ENCODE measurements at places on chromosomes 11 and 22. TPM values are rescaled to one million over a fixed set of nuclear protein-coding genes. Genes with fewer than 3 reads are reported as not detected.

DNA sequence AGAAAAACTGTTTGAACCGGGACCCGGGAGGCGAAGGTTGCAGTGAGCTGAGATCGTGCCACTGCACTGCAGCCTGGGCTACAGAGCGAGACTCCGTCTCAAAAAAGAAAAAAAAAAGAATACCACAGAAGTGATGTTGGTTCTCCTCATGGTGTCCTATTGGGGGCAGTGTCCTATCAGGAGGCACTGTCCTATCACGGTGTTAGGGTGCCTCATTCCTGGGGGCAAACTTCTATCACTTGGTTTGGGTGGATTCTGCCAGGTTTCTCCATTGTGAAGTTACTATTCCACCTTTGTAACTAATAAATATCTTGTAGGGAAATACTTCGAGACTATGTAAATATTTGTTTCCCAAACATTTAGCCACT, 19.6 kb downstream of the PRR14L start:
- DNase-seq = no peak

GRCh38 chr11:2261436-2262230, 8.8 kb downstream of the ASCL2 start:
- DNase-seq = no peak

DNA sequence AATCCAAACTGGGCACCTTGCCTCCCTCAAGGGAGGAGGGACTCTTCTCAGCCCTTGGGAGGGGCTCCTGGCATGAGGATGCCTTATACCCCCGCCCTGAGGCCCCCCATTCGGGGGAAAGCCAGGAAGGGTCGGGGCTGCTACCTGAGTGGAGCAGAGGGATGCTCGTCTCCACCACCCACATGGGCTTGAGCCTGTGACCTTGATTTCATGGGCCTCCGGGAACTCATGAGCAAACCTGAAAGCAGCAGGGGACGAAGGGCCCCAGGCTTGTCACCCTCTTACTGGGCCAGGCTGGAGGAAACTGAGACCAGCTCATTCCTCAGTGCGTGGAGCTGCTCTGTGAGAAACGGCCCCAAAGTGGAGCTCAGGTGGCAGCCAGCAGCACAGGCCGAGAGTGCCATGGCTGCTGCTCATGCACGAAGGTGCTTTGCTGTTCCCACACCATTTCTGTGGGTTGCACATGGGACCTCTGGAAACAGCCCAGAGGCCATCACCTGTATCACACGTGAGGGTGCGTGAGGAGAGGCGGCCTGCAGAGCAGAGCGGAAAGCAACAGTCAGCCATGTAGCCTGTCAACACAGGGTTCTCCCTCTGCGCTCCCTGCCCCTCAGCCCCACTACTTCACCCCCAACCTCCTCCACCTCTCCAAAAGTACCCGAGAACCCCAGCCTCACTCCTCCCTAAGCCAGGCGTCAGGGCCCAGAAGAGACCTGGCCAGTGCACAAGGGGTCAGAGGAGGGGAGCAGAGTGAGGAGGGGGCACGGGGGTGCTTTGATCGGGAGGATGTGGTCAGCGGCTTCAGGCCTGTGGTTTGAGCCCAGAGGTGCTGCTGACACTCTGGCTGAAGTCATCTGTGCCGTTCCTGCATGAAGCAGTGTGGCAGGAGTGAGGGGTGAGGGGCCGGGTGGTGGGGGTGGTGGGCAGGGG, 14.1 kb upstream of the IL2RB start:
- DNase-seq = no peak

DNA sequence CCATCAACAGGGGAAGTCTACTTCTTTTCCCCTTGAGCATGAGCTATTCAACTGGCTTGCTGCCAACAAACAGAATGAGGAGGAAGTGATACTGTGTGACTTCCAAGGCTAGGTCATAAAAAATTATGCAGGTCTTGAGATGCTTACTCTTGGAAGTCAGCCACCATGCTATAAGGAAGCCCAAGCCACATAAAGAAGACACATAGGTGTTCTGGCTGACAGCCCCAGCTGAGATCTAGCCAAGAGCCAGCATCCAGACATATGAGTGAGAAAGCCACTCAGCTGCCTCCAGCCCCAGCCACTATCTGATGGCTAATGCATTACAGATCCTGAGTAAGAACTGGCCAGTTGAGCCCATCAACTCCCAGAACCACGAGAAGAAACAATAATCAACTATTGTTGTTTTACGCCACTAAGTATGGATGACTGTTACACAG, 31.0 kb upstream of the PPP2R1B start:
- DNase-seq = no peak

GRCh38 chr11:121559606-121560200, 106.9 kb upstream of the SORL1-AS1 start:
- DNase-seq = no peak

TUB gene
- 12.6 TPM for total RNA-seq

SLC22A9 gene
- not detected for total RNA-seq

MIAT gene
- 5.3 TPM for total RNA-seq

- DNase-seq = no peak
These were observed 10.5 kb upstream of the CHRM1 start for GRCh38 chr11:62931499-62932278.

- DNase-seq = no peak
These were observed 3.4 kb upstream of the A4GALT start for GRCh38 chr22:42724062-42724461.

SHANK3 gene
- total RNA-seq = 18.4 TPM

DNA sequence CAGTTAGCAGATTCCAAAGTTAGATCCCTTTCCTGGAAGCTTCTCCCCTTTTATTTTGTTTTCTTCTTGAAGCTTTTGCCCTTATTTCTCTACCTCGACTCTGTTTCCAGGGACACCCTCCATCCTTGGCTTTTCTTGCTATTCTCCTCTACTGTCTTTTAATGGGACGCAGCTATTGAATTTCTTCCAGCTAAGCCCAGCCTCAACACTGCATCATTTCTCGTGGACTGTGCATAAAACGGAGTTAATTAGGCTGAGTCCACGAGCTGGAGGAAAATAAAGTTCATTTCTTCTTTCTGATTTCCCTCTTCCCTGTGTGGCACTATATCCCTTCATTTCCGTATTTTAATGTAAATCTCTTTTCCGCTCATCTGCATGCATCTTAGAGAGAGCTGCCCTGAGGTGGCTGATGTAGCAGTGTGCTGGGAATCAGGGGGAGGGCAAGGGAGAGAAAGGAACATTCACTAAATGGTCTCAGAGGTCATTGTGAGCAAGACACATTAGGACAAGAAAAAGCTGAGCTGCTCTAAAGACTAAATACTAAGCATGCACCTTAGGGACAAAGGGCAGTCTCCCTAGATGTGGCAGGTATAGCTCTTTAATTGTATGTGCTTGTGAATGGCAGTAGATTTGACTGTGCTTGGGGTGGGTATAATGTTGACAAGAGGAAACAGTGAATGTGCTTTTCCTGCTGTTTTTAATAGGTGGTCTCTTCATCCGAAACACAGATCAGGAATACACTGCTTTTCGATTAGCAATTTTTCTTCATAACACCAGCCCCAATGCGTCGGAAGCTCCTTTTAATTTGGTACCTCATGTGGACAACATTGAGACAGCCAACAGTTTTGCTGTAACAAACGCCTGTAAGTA, 1.9 kb downstream of the GRIA4 start:
- DNase-seq = no peak

DBX1 gene
- total RNA-seq = not detected

GRCh38 chr11:130608287-130608686, 159.8 kb downstream of the ADAMTS15 start:
- no peak for DNase-seq

DNA sequence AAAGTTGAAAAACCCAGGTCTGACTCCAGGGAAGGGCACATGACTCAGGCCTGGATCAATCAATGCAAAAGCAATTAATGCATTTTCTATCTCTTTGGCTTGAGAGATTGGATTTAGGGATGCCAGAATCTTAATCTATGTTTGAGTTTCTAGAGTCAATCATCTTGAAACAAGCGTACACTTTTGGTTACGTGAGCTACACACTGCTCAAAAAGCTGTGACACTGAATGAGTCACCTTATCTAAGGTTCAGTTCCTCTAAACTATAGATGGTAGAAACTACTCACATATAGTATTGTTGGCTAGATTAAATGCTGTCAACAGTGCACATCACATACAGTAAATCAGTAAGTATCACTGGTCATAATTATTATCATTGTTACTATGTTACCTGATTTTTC, 24.2 kb downstream of the MRE11 start:
- no peak for DNase-seq

DNA sequence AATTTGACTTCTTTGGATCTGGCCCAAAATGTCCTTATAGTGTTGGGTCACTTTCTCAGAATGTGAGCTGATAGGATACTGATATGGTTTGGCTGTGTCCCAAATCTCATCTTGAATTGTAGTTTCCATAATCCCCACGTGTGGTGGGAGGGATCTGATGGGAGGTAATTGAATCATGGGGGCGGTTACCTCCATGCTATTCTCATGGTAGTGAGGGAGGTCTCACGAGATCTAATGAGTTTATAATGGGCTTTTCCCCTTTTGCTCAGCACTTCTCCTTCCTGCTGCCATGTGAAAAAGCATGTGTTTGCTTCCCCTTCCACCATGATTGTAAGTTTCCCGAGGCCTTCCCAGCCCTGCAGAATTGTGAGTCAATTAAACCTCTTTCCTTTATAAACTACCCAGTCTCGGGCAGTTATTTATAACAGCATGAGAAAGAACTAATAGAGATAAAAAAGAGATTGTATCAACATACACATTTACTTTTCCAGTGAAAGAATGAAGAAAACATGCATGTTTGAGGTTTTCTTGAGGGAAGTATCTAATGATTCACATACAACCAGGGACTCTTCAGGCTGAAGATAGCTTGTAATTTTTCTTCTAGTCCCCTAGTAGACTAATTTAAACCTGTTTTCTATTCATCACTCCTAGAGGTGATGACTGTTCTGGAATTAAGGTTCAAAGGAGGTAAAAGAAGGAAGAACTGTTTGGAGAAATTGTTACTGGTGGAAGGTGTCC, 17.3 kb upstream of the CSTF3 start:
- no peak for DNase-seq

- peak; percentile 87 for DNase-seq
These were observed at the start of gene BCO2 for GRCh38 chr11:112174789-112175598. BCO2 (plus strand) TSS chr11:112175512; CDS start chr11:112175602, 90 bp downstream.

- DNase-seq = no peak
These were observed 2.0 kb upstream of the JAML start for GRCh38 chr11:118226781-118227180.

DNA sequence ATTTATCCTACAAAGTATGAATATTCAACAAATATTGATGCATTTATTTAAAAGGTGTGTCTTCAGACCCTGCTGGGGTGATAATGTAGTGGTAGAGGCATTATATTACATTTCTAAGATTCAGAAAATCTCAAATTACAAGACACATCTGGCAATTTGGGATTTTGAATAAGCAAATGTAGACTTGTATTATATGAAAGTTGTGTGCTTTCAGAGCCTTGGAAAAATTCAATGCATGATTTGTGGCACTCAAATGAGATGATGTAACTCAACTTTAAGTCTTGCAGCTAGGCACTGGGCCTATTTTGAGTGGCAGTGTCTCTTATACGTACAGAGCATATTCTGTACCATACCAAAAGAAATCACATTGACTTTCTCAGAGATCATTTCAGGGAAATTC, 214.4 kb downstream of the ETS1 start:
- DNase-seq = no peak

GRCh38 chr22:32534252-32535235, 59.9 kb downstream of the FBXO7 start:
- DNase-seq = peak; percentile 35

DNA sequence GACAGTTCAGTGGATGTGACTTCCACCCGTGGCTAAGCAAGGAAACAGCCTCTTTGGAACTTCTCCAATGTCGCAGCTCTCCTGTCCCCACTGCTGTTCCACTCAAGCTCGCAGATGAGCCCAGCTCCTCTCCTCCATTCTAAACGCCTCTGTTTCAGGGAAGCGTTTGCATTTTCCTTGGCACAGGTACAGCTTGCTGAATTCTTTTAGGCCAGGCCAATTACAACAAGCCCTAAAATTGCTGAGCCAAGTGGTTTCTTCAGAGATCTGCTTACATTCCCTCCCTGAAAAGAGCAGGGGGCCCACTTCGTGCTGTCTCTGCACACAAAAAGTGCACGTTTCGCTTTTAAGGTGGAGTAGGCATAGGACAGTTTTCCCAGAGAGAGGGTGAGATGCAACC, 91.5 kb upstream of the BLID start:
- peak; percentile 32 for DNase-seq

RGL4 gene
- not detected for total RNA-seq

BAIAP2L2 gene
- total RNA-seq = 0.59 TPM

- no peak for DNase-seq
These were observed 44.2 kb downstream of the PPFIA1 start for GRCh38 chr11:70314730-70315129.

TMEM191C gene
- total RNA-seq = 0.28 TPM

GRCh38 chr11:110772863-110773262, 60.6 kb upstream of the ARHGAP20 start:
- no peak for DNase-seq

DNA sequence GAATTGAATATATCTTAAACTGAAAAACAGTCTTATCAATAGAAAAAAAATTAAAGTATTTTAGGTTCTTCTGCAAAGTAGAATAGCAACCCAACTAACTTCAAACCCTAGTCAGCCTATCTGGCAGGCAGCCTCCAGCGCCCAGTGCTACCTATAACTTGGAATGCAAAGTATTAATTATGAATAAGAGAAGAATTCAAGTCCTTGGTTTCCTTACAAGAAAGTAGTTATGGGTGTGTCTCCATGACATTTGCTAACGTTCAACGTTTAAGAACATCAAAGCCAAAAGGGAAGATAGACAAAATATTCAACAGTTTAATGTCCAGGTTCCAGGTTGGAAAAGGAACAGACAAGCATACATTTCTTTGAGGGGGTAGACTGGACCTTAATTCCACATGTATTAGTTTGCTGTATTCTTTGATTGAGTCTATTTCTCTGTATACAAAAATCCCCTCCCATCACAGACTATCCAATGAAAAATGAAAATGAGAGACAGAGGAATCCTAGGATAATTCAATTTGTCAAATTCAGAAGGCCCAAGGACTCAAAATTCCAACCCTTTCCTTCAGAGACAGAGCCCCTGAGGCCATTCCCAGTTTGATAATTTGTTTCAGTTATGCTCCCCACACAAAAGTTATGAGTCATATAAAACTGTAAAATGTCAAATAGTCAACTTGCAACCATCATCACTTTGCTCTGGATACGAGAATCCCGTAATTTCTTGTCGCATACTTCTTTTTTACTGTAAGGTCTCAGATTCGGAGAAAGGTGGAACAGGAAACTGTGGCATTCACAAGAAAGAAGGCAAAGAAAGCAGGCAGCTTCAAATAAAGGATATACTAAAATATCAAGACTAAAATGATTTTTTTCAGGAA, 83.7 kb upstream of the CHRM4 start:
- DNase-seq = no peak

PRR33 gene
- total RNA-seq = not detected

GRCh38 chr11:86990031-86990430, 34.8 kb upstream of the FZD4 start:
- no peak for DNase-seq

- DNase-seq = no peak
These were observed 947.3 kb upstream of the TENM4 start for GRCh38 chr11:80388130-80388529.

- no peak for DNase-seq
These were observed 147.0 kb downstream of the TBC1D22A start for GRCh38 chr22:46909237-46910030.

Data from uterus (tissue), 4 donors.